GM04504 (cell line): ENCODE measurements at places on chromosomes 12 and 14.

GRCh38 chr12:113468365-113469223 is 3.1 kb downstream of the LHX5 start:
- no peak for DNase-seq

DNA sequence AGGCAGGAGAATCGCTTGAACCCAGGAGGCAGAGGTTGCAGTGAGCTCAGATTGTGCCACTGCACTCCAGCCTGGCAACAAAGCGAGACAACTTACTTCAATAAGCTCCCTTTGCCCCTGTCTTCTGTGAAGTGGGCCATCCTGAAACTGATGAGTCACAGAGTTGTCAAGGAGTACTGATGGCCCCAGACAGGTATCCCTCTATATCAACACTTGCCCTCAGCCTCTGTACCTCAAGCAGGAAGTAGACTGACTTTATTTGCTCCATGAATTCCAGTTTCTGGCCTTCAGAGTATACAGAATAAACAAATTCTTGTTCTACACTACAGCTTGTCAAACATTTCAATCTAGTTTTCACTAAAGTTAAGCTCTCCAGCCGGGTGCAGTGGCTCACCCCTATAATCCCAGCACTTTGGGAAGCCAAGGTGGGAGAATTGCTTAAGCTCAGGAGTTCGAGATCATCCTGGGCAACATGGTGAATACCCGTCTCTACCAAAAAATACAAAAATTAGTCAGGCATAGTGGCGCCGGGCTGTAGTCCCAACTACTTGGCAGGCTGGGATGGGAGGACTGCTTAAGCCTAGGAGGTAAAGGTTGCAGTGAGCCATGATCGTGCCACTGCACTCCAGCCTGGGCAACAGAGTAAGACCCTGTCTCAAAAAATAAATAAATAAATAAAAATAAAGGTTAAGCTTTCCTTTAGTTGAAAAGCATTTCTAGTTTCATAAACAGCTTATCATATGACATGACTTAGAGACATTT is 16.4 kb upstream of the LRP10 start:
- DNase-seq = no peak

GRCh38 chr12:3772380-3772779 is 19.5 kb upstream of the CRACR2A start:
- no peak for DNase-seq

GRCh38 chr14:75860561-75861160 is 121.1 kb downstream of the TGFB3 start:
- DNase-seq = no peak

GRCh38 chr14:47555333-47555732 is 120.1 kb downstream of the MDGA2 start:
- no peak for DNase-seq
